NCI-H510A (cell line): ENCODE measurements at places on chromosomes 6 and 20.

DNA sequence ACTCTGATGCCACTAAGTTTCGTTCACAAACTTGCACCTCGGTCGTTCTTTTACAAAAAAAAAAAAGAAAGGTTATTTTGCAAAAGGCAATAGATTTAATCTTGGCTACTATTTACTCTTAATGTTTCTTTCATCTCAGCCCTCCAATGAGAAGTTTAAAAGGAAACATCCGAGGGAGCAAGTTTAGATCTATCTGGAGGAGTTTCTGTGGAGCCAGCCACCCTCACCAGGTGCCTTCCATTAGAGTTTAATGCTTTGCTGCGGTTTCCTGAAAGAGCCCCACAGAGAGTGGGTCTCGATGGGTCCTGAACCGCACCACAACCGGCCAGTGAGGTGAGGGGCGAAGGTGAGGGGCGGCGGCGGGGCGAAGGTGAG, 632 bp downstream of the PRKN start:
- no peak for DNase-seq

DNA sequence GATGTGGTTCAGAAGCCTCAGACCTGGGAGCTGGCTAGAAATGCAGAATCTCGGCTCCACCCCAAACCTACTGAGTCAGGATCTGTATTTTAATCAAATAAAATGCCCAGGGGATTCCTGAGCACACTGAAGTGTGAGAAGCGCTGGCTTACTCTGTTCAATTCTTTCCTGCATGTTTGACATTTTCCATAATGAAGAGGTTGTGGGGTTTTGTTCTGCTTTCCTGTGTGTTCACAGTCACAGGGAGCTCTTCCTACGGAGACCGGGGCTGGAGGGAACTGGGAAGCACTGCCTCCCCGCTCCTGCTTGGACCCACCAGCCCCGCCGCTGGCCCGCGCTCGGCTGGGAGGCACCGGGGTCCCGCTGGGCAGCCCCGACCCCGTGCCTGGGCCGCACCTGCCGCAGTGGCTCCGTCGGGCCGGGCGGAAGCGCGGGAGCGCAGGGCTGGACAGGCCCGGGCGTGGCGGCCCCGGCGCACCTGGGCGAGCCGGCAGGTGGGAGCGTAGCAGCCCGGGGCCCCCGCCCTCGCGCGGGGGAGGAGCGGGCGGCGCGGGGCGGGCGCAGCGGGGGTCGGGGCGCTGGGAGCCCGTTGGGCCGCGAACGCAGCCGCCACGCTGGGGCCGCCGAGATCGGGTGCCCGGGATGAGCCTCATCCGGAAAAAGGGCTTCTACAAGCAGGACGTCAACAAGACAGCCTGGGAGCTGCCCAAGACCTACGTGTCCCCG, at the start of gene MAPK13:
Gene MAPK13, plus strand, starts transcription at position 573 of the 726 bp plus-strand sequence. Its CDS starts 70 bp downstream, at position 643.
- peak; percentile 82 for DNase-seq

GRCh38 chr6:154318721-154319120, 37.9 kb downstream of the IPCEF1 start:
- no peak for DNase-seq

- DNase-seq, result no peak
Measured at GRCh38 chr20:60573003-60573680, 614.9 kb downstream of the CDH26 start.
